Activated effector memory CD4-positive, alpha-beta T cell treated with Interleukin-2 at 50 U/mL for 16 hours (primary cell): ENCODE measurements at places on chromosomes 7 and 10.
A peak's percentile ranks its signal among the peaks of the same experiment; 100 is the strongest.

DNA sequence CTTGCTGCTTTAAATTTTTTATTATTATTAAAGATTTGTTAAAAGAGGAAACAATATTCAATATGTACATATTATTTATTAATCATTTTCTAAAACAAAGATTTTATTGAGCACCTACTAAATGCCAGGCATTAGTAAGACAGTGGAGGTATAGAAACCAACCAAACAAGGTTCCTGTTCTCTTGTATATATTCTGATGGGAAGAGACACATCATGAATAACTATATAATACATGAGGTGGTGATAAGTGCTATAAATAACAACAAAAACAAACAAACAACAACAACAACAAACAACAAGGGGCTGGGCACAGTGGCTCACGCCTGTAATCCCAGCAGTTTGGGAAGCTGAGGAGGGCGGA, 630 bp upstream of the LIPA start:
- no peak for DNase-seq

- DNase-seq: no peak
Observed at GRCh38 chr10:46297406-46298204, 10.8 kb downstream of the ANTXRL start.

DNA sequence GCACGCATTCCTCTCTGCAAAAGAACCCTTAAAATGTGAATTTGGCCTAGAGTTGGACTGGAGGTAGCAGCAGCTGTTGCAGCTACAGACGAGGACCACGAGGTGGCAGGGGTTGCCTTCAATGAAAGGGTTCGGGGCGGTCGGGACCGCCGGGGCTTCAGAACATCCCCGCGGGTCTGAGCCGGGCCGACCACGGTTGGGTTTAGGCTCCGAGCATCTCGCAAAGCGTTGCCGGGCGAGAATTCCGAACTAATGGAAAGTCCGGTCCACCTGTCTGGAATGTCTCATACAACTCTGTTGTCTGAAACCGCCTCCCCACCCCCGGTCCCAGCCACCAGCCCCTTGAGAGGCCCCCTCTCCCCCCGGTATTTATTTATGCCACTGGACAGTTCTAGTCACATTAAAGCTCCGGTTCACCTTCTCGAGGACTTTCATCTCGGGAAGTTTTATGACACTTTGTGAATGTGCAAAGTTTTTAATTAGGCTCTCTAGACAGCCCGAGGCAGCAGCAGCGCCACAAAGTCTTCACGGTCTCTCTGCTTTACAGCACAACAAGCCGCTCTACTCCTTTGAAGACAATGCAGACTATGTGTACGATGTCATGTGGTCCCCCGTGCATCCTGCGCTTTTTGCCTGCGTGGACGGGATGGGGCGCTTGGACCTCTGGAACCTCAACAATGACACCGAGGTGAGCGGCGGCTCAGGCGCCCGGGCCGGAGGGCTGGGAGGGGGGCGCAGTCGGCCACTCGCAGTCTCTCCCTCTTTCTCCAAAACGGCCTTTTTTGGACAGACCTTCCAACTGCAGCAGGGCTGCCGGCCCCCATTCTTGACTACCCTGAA, 246.2 kb downstream of the SLC25A13 start:
- DNase-seq: peak; percentile 20

DNA sequence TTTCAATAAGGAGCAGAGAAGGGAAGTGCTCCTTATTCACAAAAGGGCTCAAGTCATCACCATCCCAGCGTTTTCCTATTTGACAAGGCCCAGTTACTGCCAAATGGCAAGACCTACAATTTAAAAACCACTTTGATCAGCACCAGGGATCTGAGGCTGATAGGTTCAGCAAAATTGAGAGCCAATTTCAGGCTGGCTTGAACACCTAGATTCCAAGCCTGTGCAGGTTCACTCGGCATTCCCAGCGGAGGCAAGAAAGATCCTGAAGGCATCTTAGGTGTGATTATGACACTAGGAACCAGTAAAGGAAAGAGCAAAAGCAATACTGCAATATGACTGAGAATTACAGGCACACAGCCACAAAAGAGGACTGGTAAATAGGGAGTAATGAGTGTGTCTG, 441.4 kb downstream of the CALN1 start:
- no peak for DNase-seq

DNA sequence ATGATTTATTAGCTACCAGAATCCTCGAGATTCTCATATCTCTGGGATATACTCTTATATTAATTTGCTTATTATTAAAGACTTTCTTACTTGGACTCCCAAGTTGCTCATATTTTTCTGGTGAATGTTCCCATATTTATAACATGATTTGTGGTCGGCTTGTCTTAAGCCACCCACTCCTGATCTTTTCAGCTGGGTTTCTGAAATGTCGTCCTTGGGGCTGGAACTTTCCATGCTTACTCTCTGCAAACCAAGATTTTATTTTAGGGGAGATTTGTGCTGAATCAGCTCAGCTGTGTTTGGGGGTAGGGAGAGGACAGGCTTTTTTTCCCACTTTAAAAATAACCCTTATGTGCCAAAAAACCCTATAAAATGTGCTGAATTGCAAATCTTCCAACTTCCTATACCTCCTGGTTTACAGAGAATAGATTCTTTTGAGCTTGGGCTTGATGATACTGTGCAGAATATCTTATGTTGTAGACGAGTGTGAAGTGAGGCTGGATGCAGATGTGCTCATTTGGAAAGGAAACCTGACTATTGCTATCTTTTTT, 162.1 kb downstream of the SND1 start:
- DNase-seq: no peak

- no peak for DNase-seq
Observed at GRCh38 chr7:130959743-130960207, 225.8 kb upstream of the KLF14 start.
